ENCODE measurements at places on chromosomes 7 and 10.
A peak's percentile ranks its signal among the peaks of the same experiment; 100 is the strongest.

GRCh38 chr7:21967598-21968003, 21.9 kb upstream of the CDCA7L start:
- peak; percentile 40 for DNase-seq

GRCh38 chr10:120181154-120181553, 275.9 kb upstream of the PLPP4 start:
- no peak for DNase-seq

GRCh38 chr7:108030516-108030915, 27.6 kb upstream of the LAMB1 start:
- peak; percentile 56 for DNase-seq

- no peak for DNase-seq
Measured at GRCh38 chr10:72311667-72312066, 37.9 kb downstream of the DDIT4 start.

Measured in fibroblast of skin of abdomen (primary cell).